ENCODE measurements at places on chromosomes 5 and 9. TPM values are rescaled to one million over a fixed set of nuclear protein-coding genes. Genes with fewer than 3 reads are reported as not detected.

CBY3 gene
- not detected for polyA plus RNA-seq

GRCh38 chr5:123754908-123755307 lies 242.9 kb downstream of the CSNK1G3 start:
- no peak for DNase-seq
- H3K27ac ChIP-seq = no peak overlapping the region
- no peaks in the 10 kb centered on the region for H3K4me1 ChIP-seq
- H3K27me3 ChIP-seq = no peaks in the 10 kb centered on the region
- no peak overlapping the region for H3K4me3 ChIP-seq
- H3K36me3 ChIP-seq = no peaks in the 10 kb centered on the region

GRCh38 chr9:37371565-37372464 lies 50.7 kb upstream of the GRHPR start:
- no peak for DNase-seq
- peaks cover 7% of the 10 kb centered on the region for H3K27me3 ChIP-seq
- H3K27ac ChIP-seq = no peak overlapping the region
- peaks cover 5% of the 10 kb centered on the region for H3K4me1 ChIP-seq
- no peaks in the 10 kb centered on the region for H3K36me3 ChIP-seq
- no peak overlapping the region for H3K4me3 ChIP-seq

- H3K27ac ChIP-seq = no peak overlapping the region
- H3K27me3 ChIP-seq = peaks cover 5% of the 10 kb centered on the region
- no peaks in the 10 kb centered on the region for H3K36me3 ChIP-seq
Measured at GRCh38 chr5:171484460-171484899, 65.0 kb downstream of the FGF18 start.

Measured in K562 (cell line).